Stromal cell of bone marrow (primary cell): ENCODE measurements at places on chromosomes 6 and 20.

- DNase-seq: no peak
Measured at GRCh38 chr6:22362361-22362760, 65.5 kb upstream of the PRL start.

DNA sequence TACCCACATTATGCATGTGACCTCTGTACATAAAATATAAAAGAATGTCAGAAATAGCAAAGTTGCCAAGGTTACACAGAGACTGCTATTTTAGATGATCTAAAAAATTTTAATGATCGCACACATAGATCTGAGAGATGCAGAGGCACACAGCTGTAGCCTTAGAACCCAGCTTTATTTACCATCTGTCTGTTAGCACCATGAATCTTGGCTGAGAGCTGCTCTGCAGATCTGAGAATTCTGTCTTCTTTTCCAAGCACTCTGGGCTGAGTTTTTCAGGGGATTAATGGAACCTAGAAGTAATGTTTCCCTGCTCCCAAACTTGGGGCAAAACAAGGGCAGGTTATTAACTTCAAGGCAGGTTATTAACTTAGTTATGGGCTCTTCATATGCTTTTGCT lies 248.7 kb upstream of the JAG1 start:
- DNase-seq: no peak

- no peak for DNase-seq
Measured at GRCh38 chr6:46687619-46688097, at the start of gene TDRD6. TDRD6 (plus strand) TSS chr6:46687885; CDS start chr6:46688129, 244 bp downstream.

DNA sequence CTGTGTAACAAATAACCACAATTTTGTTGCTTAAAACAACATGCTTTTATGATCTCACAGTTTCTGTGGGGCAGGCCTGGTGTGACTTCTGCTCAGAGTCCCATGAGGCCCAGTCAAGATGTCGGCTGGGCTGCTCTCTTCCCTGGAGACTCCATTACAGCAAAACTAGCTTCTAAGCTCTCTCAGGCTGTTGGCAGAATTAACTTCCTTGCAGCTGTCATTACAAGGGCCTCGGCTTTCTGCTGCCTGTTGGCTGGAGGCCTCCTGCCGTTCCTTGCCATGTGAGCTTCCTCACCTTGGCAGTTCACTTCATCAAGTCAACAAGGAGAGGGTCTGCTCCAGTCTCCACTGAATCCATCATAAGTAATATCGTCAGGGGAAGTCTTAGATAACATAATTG lies 659.2 kb downstream of the PRKN start:
- no peak for DNase-seq

- DNase-seq: peak; percentile 2
Measured at GRCh38 chr6:66948106-66948505, 1241.1 kb upstream of the EYS start.

DNA sequence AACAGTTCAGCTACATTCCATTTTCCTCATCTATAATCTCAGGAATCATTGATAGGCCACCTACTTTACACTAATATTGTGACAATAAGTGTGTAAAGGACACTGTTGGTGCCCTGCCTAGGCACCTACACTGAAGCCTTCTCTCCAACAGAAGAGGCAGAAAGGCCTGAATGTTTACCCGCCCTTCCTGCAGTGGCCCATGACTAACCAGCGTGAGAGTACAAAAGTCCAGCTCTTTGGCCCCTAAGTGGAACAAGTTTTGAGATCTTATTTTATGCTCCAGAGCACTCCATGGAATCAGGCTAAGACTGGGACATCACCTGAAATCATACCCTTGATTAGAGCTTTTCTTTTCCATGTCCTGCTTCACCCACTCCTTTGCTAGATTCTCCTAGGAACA lies 359.7 kb downstream of the ARHGAP18 start:
- no peak for DNase-seq

DNA sequence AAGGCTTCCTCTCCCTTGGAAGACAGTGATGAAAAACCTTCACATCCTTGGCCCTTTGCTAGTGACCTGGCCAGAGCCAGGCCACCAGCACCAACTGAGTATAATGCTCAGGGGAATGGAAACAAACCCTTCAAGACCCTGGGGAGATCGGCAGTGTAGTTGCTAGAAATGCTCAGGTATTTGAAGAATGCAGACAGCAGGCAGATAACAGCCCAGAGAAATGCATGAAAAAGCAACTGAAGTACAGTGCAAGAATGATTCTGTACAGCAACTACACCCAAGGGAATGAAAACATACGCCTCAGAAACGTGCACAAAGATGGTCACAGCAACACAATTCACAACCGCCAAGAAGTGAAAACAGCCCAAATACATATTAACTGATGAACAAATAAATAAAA lies 41.1 kb downstream of the PPP1R3G start:
- DNase-seq: no peak

- peak; percentile 82 for DNase-seq
Measured at GRCh38 chr6:2503816-2504494, 246.8 kb downstream of the MYLK4 start.

DNA sequence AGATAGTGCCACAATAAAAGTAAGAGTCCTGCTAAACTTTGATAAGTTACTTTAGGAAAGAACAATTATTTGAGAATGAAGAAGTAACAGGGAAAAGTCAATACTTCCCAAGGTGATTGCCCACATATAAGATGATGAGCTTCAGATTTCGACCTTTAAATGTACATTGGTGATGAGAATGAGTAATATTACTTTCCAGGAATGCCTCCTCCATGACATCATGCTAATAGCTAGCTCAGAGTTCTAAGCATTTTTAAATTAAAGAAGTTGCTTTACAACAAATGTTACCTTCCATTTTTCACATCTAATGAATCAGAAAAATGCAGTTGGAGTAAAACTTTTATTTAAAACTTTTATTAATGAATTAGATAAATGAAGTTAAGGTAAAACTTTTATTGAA lies 22.5 kb upstream of the OPN5 start:
- DNase-seq: no peak

GRCh38 chr20:4281258-4282055 lies 266.1 kb upstream of the RNF24 start:
- no peak for DNase-seq

DNA sequence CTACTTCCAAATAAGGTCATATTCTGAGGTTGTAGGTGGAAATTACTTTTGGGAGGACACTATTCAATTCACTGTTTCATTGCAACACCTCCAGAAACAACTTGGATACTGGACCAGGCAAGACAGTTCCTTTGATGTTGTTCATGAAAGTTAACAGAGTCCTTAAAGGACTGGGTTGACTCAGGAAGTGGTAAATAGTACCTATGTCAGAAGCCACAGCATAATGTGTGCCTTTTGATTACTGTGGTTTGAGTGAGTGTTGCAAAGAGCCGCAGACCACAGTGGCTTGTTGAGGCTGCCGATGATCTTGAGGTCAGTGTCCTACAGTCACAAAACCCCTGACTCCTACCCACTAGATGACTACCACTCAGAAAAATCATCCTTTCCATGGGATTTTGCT lies 10.9 kb downstream of the IL20RA start:
- no peak for DNase-seq

- DNase-seq: no peak
Measured at GRCh38 chr6:48919555-48919954, 543.5 kb downstream of the MMUT start.

DNA sequence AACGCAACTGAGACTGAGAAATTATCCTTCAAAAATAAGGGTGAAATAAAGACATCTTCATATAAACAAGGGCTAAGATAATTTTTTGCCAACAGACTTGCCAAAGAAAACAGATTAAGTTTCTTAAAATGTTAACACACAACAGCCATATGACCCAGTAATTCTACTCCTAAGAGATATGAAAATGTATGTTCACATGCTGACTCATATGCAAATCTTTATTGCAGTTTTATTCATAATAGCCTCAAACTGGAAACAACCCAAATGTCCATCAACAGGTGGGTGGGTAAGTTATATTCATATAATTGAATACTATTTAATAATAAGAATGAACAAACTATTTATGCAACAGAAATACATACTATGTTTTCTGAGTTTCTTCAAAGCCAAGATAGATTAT lies 140.1 kb downstream of the REV3L start:
- no peak for DNase-seq

GRCh38 chr20:52035498-52035897 lies 156.1 kb downstream of the ZFP64 start:
- no peak for DNase-seq

GRCh38 chr6:45886776-45887175 lies 128.9 kb downstream of the CLIC5 start:
- no peak for DNase-seq

GRCh38 chr6:162294029-162294428 lies 433.5 kb downstream of the PRKN start:
- no peak for DNase-seq

GRCh38 chr6:36461646-36462045 lies 18.8 kb downstream of the KCTD20 start:
- DNase-seq: no peak

DNA sequence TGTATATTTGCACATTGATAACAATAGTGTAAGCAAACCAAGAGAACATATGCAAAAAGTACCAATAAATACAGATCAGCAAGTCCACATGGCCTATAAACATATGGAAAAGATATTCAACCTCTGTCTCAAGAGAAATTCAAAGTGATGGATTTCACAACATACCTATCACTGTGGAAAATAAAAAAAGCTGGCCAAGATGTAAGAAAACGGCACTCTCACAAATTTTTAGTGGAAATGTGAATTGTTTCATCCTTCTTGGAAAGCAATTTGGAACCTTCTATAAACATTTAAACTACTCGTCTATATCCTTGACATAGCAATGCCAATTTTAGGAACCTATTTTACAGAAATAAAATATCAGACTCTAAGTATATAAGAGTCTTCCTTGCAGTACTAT lies 559.8 kb downstream of the QKI start:
- no peak for DNase-seq

GRCh38 chr20:47927385-47927851 lies 142.1 kb upstream of the SULF2 start:
- peak; percentile 13 for DNase-seq

GRCh38 chr20:7226156-7226555 lies 458.7 kb downstream of the BMP2 start:
- DNase-seq: no peak

GRCh38 chr6:112027942-112028674 lies 25.8 kb upstream of the CCN6 start:
- DNase-seq: no peak

- DNase-seq: no peak
Measured at GRCh38 chr6:42158011-42158410, 15.2 kb upstream of the GUCA1A start.

- DNase-seq: peak; percentile 82
Measured at GRCh38 chr6:125367036-125367782, 65.4 kb upstream of the HDDC2 start.

GRCh38 chr6:136037876-136038460 lies 186.5 kb downstream of the PDE7B start:
- DNase-seq: peak; percentile 50

DNA sequence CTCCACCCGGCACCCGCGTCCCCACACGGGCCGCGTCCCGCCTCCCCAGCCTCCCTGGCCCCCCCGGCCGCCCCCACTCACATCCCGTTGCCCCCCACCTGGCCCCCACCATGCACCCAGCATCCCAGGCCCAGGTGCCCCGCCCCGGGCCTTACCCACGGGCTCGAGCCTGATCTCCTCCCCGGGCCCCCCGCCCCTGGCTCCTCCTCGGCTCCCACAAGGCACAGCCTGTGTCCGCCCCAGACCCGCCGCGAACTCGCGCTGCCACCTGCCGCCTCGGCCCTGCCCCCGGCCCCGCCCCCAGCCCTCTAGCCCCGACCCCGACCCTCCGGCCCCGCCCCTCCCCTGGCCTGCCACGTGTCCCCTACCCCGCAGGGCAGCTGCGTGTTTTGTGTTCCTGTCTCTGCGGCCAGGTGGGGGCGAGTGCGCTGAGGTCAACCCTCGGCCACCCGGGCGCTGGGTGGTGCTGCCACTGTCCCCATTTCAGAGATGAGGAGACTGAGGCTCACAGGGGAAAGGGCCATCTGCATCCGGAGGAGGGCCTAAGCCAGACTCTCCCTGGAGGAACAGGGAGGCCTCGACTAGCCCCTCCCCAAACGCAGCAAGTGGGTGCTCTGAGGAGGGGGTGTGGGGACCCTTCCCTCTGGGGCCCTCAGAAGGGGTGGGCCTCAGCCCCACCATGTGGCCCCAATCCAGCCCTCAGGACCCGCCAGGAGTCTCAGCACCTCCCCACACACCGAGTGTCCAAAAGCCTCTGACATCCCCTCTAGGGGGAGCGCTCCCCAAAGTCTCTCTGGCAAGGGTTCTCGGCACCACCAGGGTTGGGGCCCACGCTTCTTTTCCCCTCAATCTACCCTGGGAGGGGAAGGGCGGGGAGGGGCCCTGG lies 99.8 kb downstream of the TAF4 start:
- DNase-seq: no peak

GRCh38 chr20:4327956-4328355 lies 312.6 kb upstream of the RNF24 start:
- no peak for DNase-seq

DNA sequence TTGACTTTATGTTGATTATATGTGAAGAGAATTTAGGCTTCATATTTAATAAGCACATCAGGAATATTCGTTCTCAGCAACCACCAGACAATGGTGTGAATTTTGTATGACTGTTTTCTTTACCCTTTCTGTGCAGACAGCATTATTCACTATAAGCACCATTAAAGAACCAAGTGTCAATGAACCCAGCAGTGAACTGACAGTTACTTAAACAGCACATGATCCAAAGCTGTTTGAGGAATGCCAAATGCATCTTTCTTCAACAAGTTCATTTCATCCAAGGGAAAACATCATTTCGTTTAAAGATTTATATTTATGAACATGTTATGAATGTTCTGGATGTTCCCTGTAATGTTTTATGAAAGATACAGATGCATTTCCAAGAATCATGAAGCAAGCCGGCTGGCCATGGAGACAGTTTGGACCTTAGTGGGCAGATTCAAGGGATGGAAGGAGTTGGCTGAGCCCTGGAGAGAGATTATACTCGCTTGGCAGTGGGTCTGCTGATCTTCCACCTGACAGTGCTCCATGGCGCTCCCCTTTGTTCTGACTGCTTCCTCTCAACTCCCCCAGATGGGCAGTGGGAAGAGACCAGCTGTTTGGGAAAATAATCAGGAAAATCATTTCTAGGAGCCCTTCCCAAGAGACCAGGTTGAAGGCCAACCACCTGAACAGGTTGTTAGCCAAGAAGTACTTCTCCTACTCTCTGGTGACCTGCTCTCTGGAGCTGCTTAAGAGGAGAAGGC lies 326.0 kb upstream of the RSPO3 start:
- no peak for DNase-seq

- DNase-seq: no peak
Measured at GRCh38 chr6:39208223-39208739, 21.0 kb downstream of the KCNK5 start.

GRCh38 chr20:35179292-35180212 lies 7.7 kb downstream of the PROCR start:
- no peak for DNase-seq

DNA sequence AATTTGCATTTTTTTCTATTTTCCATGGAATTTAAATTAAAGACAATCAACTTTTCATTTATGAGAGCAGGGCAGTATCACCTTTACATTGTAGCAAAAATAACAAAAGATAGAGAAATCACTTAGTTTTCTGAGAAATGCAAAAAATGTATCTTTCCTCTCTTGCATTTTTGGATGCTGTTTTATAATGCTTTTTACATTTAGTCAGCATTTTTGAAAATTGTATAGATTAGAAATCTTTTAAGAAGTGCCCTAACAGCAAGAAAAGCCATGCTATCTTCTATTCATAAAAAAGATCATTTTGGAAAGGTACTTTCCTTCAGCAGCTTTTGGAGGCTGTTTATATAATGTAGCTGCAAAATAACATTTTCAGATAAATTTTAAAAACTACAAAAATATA lies 421.8 kb downstream of the EYS start:
- DNase-seq: no peak
